Kidney (tissue), 22 donors: ENCODE measurements at places on chromosomes 6 and 20.

GRCh38 chr6:40205004-40205403 is 270.7 kb upstream of the MOCS1 start:
- no peaks in the 10 kb centered on the region for H3K27me3 ChIP-seq
- H3K4me3 ChIP-seq, result no peak overlapping the region
- no peaks in the 10 kb centered on the region for H3K36me3 ChIP-seq

GRCh38 chr6:151112130-151112529 is 127.6 kb upstream of the AKAP12 start:
- no peaks in the 10 kb centered on the region for H3K36me3 ChIP-seq
- H3K27ac ChIP-seq, result no peak overlapping the region
- H3K4me1 ChIP-seq, result no peaks in the 10 kb centered on the region

- no peaks in the 10 kb centered on the region for H3K36me3 ChIP-seq
- H3K27ac ChIP-seq, result no peak overlapping the region
- no peaks in the 10 kb centered on the region for H3K27me3 ChIP-seq
- H3K4me1 ChIP-seq, result peaks cover 13% of the 10 kb centered on the region
- H3K4me3 ChIP-seq, result no peak overlapping the region
Measured at GRCh38 chr6:16731478-16732051, 29.7 kb downstream of the ATXN1 start.

DNA sequence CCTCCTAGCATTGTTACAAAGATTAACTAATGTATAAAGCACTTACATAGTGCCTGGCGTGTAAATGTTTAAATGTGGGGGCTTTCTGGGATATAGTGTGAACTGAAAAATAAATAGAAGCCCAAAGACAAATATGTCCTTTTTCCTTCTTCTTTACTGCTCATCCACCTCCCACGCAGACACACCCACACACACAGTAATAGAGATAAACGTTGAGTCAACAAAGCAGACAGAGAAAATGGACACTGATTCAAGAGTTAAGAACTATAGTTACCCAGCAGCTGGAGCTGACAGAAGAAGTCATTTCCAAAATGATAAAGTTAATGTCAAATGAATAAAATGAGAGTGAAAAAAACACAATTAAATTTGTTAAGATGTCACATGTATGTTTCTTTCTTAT is 68.3 kb downstream of the FHL5 start:
- H3K27ac ChIP-seq, result no peak overlapping the region
- H3K27me3 ChIP-seq, result no peaks in the 10 kb centered on the region
- no peaks in the 10 kb centered on the region for H3K4me1 ChIP-seq
- no peak overlapping the region for H3K4me3 ChIP-seq

- H3K36me3 ChIP-seq, result no peaks in the 10 kb centered on the region
- H3K27ac ChIP-seq, result no peak overlapping the region
- no peaks in the 10 kb centered on the region for H3K4me1 ChIP-seq
- no peak for DNase-seq
Measured at GRCh38 chr6:139939189-139939979, 564.9 kb upstream of the CITED2 start.
